HL-60 (cell line): ENCODE measurements at places on chromosomes 16 and 17.

- DNase-seq = no peak
Measured at GRCh38 chr16:56241596-56241995, 50.3 kb downstream of the GNAO1 start.

DNA sequence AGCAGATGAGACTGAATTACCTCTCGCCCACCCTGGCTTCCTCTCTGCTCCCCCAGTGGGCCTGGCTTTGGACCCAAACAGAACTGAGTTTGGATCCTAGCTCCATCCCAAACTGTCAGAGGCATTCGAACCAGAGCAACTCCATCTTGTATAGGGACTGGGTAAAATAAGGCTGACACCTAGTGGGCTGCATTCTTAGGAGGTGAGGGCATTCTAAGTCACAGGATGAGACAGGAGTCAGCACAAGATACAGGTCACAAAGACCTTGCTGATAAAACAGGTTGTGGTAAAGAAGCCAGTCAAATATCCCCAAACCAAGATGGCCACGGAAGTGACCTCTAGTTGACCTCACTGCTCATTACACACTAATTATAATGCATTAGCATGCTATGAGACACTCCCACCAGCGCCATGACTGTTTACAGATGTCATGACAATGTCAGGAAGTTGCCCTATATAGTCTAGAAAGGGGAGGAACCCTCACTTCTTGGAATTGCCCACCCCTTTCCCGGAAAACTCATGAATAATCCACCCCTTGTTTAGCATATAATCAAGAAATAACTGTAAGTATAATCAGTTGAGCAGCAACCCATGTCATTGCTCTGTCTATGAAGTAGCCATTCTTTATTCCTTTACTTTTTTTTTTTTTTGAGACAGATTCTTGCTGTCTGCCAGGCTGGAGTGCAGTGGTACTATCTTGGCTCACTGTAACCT, 44.4 kb downstream of the LYRM1 start:
- DNase-seq = peak; percentile 5

GRCh38 chr17:74953134-74953687, 17.5 kb downstream of the OTOP3 start:
- DNase-seq = no peak

GRCh38 chr17:80264205-80265075, 3.8 kb downstream of the RNF213 start:
- DNase-seq = no peak

DNA sequence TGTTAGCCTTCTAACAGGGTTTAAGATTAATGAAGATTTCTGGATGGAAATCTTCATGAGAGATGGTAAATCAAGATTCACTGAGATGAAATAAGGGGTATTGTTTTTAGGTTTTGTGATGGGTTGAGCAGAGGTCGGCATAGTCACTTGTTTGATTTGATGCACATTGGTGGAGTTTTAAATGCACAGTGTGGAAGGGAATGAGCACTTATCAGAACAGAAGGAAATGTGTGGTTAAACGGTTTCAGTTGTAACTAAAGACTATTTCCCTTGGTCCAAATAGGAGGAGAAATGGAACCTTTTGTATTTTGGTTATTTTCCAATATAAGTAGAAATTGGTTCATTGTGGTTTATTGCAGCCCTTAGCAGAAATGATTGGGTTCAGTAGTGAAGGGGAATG, 34.1 kb downstream of the CBFB start:
- no peak for DNase-seq

GRCh38 chr16:57534337-57534880, 2.0 kb downstream of the CCDC102A start:
- no peak for DNase-seq

DNA sequence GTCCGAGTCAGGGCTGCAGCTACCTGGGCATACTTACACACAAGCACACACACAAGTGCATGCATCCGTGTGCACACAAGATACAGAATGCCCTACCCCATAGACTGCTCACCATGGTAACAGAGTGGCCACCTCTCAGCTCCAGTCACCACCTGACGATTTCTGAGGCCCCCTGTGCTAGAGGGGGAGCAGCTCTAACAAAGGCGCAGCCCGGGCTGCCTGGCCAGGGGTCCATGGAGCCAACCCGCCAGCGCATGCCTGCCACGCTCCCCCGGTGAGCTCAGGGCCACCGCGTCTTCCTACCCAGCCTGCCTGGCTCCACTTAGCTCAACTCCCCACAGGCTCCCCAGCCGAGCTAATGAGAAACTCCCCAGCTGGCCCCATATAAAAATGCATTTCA, 75.5 kb downstream of the ZNF423 start:
- DNase-seq = no peak

GRCh38 chr16:57470711-57471110, 8.2 kb downstream of the POLR2C start:
- DNase-seq = peak; percentile 50

GRCh38 chr16:12324152-12324551, 347.6 kb downstream of the SNX29 start:
- DNase-seq = no peak

GRCh38 chr17:16986391-16986790, 14.5 kb upstream of the TNFRSF13B start:
- DNase-seq = no peak

GRCh38 chr17:39051001-39051585, 83.9 kb upstream of the FBXO47 start:
- DNase-seq = no peak

- DNase-seq = no peak
Measured at GRCh38 chr17:68559316-68559715, 41.9 kb downstream of the FAM20A start.

DNA sequence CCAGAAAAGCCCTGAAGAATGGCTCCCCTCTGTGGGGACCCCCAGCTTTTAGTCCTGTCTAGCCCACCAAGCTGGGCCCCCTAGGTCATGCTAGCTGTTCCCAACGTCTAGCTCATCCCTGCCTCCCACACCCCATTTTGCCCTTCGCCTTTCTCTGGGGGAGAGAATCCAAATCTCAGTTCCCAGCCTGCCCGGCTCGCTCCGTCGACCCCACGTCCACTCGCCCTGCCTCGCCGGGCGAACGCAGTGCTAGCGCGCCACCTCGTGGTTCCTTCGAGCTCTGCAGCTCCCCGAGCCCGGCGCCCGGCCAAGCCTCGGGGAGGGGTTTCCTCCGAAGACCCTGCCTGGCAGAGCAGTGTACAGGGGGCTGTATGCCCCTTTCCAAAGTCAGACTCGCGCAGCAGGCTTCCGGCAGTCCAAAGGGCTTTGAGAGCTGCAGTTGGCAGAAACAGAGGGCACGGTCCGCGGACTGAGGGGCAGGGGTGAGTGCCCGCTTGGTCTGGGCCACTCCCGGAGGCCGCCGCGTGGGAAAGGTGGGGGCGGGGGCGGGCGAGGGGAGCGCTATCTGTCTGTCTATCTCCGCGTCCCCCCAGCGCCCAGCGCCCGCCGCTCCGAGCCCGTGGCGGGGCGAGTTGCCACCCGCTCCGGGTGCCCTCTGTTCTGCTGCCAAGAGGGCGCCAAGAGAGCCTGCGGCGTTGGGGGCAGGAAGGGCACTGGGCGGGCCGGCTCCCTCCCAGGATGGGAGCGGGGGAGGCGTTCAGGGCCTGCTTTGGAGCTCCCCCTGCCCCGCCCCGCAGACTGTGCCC, 1.7 kb upstream of the DLX3 start:
- peak; percentile 23 for DNase-seq

DNA sequence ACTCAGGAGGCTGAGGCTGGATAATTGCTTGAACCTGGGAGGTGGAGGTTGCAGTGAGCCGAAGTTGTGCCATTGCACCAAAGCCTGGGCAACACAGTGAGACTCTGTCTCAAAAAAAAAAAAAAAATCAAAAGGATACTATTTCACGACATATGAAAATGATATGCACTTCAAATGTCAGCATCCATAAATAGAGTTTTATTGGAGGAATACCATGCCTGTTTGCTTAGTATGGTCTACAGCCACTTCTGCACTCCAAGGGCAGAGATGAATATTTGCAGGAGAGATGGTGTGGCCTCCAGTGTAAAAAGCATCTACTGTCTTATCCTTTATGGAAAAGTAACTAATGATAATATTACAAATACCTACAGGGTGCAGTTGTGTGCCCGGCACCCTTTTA, 27.2 kb downstream of the ABCC6 start:
- DNase-seq = no peak

DNA sequence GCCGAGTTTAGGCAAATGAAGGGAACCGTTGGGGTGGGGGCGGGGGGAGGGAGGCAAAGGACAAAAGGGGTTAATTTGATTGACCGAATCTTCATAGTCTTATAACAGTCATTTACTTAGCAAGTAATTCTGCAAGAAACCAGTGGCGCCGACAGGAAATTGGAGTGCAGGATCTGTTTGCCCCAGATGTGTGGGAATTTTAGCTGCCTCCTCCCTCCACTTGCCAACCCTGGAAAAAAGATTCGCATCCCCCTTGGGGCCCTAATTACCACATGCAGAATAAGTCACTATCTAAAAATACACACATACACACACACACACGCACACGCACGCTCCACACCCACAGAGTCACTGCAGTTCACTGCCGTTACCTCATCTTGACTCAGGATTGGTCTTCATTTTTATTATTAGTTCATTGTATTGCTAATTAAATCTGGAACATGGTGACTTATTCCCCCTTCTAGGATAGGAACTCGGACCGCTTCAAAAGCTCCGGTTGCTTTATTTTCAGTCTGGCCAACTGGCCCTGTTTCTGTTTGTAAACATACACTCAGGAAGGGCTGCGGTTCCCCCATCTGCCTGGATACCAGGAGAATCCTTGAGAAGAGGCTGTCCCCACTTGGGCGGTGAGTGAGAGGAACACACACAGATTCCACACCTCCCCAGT, 241.6 kb upstream of the SALL1 start:
- DNase-seq = no peak

GRCh38 chr17:77608431-77608830, 350.1 kb upstream of the TNRC6C start:
- no peak for DNase-seq

DNA sequence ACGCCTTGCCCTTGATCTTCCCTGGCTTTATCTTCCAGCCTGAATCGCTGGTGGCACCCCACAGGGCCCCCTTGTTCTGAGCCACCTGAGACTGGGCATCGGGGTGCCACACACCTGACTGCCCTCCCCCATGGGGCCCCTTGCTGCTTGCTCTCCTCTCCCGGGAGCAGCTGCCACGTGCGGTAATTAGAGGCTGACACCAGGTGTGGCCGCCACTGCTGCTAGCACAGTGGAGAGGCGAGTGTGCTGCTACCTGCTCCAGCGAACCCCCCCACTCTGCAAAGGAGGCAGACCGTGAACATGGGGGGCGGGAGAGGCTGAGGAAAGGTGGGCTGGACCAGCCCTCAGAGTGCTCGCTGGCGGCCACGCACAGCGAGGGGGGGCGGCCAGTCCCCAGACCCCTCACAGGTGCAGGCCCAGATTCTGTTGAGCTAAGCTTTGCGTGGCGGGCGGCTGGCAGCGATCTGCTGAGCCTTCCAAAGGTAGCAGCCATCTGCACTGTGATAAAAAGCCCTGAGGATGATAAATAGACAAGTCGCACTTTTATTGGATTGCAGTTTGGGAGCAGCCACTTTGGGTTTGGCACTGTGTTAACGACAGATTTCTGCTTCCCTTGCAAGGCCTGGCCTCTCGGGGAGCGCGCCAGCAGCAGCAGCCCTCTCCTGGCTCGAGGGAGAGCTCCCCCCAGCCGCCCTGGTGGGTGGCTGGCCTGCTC, 167.9 kb upstream of the GSE1 start:
- DNase-seq = no peak

- DNase-seq = peak; percentile 75
Measured at GRCh38 chr16:30087181-30087898, 4.4 kb downstream of the TBX6 start.

GRCh38 chr16:71738855-71739254, 14.4 kb upstream of the PHLPP2 start:
- no peak for DNase-seq

DNA sequence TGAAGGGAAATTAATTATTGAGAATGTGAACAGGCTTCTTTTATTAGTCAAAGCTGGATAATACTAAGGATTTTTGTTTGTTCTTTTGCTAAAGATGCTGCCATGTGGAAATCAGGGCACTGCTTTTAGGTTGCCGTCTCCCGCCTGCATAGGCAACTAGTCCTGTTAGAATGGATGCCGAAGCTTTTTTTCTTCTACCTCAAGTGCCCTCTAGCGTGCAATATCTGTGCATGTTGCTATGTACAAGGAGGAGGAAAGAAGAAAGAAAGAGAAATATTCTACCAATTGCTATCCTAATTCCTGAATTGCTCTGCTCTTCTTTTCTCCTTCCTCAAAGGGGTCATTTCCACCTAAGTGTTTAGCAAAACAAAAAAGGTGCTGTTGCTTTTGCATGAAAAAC, 5.2 kb upstream of the CDH8 start:
- DNase-seq = peak; percentile 11

DNA sequence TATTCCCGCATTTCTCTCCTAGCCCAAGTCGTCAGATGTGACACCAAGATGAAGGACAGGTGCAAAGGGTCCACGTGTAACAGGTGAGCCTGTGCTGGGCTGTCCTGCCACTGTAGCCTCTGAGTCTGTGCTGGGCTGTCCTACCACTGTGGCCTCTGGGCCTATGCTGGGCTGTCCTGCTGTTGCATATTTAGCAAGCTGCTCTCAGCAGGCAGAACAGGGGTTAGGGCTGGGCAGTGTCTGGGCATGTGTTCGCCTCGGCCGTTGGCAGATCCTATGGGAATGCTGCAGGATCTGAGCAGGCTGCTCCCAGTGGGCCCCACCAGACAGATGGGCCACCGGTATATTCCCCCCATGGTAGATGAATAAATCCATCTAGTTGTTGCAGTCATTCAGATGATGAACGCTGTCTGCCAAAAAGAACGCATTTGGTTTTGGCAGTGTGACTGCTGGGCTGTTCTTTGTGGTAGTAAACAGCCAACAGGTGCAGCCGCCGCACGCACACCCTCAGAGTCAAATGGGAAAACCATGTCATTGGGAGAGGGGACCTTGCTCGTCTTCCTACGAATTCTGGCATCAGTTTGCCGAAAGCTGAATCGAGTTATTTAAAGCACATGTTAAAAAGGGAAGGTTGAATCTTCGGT, 49.2 kb downstream of the CRISPLD2 start:
- DNase-seq = no peak

DNA sequence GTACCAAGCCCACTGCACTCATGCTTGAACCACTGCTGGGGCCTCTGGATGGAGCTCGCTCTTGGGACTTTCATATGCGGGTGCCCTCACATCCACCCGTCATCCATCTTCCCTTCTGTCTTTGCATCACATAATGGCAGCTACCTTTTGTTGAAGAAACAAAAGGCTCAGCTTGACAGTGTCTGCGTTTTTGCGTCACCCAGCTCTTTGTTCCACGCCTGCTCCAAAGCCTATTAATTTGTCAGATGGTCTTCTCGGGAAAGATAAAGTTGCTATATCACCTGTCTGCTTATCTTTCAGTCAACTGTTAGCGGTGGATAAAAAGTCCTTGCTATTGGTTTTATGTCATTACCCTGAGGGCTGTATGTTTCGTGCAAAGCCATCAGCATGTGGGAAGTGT, 18.1 kb upstream of the BCO1 start:
- DNase-seq = no peak

DNA sequence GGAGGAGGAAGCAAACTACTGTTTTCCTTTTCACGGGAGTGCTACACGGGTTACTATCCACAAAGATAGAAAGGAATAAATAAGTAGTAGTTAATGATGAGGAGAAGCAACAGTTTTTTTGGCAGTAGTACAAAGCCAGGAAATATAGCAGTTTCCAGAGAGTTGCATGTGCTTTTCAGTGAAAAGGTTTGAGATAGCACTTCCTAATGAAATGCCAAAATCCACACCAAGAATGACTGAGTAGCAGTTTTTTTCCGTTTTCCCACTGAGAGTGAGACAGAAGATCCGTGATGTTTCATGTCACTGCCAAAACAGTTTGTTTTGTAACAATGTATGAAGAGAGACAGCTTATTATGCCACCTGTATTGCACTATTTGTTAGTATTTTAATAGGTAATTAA, 129.1 kb downstream of the STX8 start:
- DNase-seq = no peak

- peak; percentile 66 for DNase-seq
Measured at GRCh38 chr16:81632392-81633146, 146.5 kb upstream of the PLCG2 start.
